ENCODE measurements at places on chromosomes 6 and 20. TPM values are rescaled to one million over a fixed set of nuclear protein-coding genes. Genes with fewer than 3 reads are reported as not detected.

Gene CASP8AP2
- 13.9 TPM for total RNA-seq

DNA sequence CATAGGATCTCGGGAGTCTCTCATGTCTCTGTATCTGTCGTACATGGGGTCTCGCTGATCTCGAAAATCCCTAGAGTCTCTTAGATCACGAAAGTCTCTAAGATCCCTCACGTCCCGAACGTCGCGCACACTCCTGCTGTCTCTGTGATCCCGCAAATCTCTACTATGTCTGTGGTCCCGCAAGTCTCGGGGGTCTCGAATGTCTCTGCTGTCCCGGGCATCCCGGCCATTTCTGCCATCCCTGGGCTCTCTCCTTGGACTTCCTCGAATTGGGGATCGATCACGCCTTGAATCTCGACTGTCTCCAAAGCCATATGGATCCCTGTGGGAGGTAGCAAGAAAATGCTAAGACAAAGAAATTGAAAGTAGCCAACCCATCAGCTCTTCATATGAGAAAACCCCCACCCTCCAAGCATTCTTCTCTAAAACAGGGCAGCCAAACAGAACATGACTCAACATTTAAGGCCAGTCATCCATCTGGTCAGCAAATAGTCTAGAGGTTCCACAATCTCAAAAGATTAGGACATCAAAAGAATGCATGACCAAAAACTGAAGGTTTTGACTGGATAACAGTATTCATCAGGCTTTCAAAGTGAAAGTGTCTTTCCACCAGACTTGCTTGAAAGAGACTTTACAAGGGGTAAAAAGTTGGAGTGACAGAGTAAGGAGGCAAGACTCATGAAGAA lies 19.4 kb downstream of the NCOA5 start:
- H3K27ac ChIP-seq, result no peak overlapping the region
- no peak for DNase-seq
- no peaks in the 10 kb centered on the region for H3K4me1 ChIP-seq
- H3K27me3 ChIP-seq, result no peaks in the 10 kb centered on the region

- DNase-seq, result no peak
- H3K27ac ChIP-seq, result no peak overlapping the region
- no peaks in the 10 kb centered on the region for H3K27me3 ChIP-seq
- no peaks in the 10 kb centered on the region for H3K36me3 ChIP-seq
Measured at GRCh38 chr20:38877483-38877882, 48.7 kb upstream of the FAM83D start.

Gene RHAG
- total RNA-seq, result not detected

DNA sequence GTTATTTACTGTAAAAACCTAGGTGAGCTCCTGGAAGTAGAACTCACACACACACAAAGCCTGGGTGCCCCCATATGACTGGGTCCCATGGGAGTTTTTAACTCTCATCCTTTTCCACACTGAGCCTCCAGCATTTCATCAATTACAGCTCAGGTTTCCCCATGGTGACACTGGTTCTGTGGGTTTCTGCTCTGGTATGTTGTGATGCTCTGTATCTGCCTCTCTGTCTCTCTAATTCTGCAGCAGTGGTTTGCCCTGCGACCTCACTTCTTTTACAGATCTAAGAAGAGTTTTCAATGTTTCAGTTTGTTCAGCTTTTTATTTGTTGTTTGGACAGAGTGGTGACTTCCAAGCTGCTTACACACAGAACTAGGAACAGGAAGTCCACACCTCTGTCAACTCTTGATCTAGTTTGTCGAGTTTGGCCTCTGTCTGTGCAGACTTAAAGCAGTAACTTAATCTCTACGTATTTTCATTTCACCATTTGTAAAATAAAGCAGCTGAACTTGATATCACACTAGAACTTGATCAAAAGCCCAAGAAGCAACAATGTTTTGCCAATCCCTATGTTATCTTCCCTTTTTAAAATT lies 554.3 kb downstream of the EPHA7 start:
- H3K4me3 ChIP-seq, result no peak overlapping the region
- no peaks in the 10 kb centered on the region for H3K27me3 ChIP-seq
- no peak for DNase-seq
- H3K36me3 ChIP-seq, result no peaks in the 10 kb centered on the region

- no peak overlapping the region for H3K4me3 ChIP-seq
- no peak overlapping the region for H3K27ac ChIP-seq
- H3K4me1 ChIP-seq, result no peaks in the 10 kb centered on the region
- no peaks in the 10 kb centered on the region for H3K36me3 ChIP-seq
- no peak for DNase-seq
- H3K27me3 ChIP-seq, result no peaks in the 10 kb centered on the region
Measured at GRCh38 chr6:111283707-111284106, 196.4 kb downstream of the SLC16A10 start.

GRCh38 chr20:8320306-8320705 lies 188.2 kb downstream of the PLCB1 start:
- H3K27me3 ChIP-seq, result no peaks in the 10 kb centered on the region
- no peak overlapping the region for H3K27ac ChIP-seq
- H3K4me3 ChIP-seq, result no peak overlapping the region
- DNase-seq, result no peak
- H3K4me1 ChIP-seq, result peaks cover 7% of the 10 kb centered on the region
- H3K36me3 ChIP-seq, result no peaks in the 10 kb centered on the region

DNA sequence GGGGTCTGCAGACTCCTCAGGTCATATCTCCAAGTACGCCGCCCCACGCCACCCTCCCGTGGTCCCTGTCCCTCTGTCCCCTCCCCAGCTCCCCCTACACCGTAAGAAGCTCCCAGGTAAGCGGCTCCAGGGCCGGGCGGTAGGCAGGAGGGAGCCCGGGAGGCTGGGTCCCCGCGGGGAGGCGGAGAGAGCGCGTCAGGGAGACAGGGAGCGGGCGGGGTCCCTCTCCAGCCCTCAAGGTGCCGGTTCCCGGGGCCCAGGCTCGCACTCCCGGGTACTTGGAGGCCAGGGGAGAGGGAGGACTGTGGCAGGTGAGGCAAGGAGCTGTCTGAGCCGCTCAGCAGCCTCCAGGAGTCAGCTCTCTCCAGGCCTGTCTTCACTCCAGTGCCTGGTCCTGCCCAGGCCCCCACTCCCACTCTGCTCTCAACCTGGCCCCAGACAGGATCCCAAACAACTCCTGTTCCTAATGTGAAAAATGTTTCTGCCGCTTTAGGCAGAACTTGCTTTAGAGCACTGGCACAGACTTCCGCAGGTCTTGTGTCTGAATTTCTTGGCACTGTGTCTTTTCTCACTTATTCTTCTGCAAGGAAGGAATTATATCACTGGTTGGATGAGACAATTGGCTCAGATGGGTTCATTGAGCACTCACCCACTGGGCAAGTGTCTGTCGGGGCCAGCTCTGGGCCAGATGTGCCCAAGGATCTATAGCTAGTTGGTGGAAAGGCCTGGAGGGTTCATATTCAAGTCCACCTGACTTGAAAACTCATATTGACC lies 36.6 kb downstream of the HLA-G start:
- no peaks in the 10 kb centered on the region for H3K4me1 ChIP-seq
- peaks cover 4% of the 10 kb centered on the region for H3K27me3 ChIP-seq
- DNase-seq, result peak; percentile 66
- H3K36me3 ChIP-seq, result no peaks in the 10 kb centered on the region

GRCh38 chr6:148528292-148528691 lies 185.7 kb downstream of the SASH1 start:
- H3K4me3 ChIP-seq, result no peak overlapping the region
- no peak overlapping the region for H3K27ac ChIP-seq
- no peaks in the 10 kb centered on the region for H3K4me1 ChIP-seq

GRCh38 chr6:17091122-17091521 lies 10.7 kb upstream of the STMND1 start:
- H3K27ac ChIP-seq, result no peak overlapping the region
- H3K4me1 ChIP-seq, result no peaks in the 10 kb centered on the region
- no peaks in the 10 kb centered on the region for H3K27me3 ChIP-seq
- no peak overlapping the region for H3K4me3 ChIP-seq

DNA sequence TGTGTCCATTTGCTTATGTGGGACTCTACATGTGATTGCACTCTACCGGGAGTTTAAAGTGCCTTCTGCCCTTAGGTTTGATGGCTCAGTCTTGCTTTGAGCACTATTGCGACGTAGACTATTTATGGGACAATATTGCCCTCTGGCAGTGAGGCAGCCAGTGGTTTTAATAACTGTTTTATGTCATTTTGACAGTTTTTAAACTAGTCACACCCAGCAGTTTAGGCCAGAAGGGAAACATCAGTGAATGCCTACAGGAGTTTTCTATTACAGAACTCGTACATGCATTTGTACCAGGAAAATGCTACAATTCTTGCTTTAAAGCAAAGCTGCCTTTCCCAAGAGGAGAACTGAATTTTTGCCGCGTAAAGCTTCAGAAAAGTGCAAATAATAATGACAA lies 813.7 kb downstream of the KIF16B start:
- no peak overlapping the region for H3K4me3 ChIP-seq
- no peaks in the 10 kb centered on the region for H3K36me3 ChIP-seq
- no peak for DNase-seq
- H3K27me3 ChIP-seq, result no peaks in the 10 kb centered on the region

GRCh38 chr6:1622220-1622850 lies 12.6 kb downstream of the FOXC1 start:
- H3K4me1 ChIP-seq, result peaks cover 18% of the 10 kb centered on the region
- DNase-seq, result no peak
- H3K27me3 ChIP-seq, result peaks cover 5% of the 10 kb centered on the region
- no peak overlapping the region for H3K4me3 ChIP-seq
- H3K36me3 ChIP-seq, result no peaks in the 10 kb centered on the region

- H3K4me1 ChIP-seq, result no peaks in the 10 kb centered on the region
- H3K36me3 ChIP-seq, result no peaks in the 10 kb centered on the region
- H3K4me3 ChIP-seq, result no peak overlapping the region
- no peak overlapping the region for H3K27ac ChIP-seq
Measured at GRCh38 chr6:109291902-109292301, 90.4 kb downstream of the CD164 start.

DNA sequence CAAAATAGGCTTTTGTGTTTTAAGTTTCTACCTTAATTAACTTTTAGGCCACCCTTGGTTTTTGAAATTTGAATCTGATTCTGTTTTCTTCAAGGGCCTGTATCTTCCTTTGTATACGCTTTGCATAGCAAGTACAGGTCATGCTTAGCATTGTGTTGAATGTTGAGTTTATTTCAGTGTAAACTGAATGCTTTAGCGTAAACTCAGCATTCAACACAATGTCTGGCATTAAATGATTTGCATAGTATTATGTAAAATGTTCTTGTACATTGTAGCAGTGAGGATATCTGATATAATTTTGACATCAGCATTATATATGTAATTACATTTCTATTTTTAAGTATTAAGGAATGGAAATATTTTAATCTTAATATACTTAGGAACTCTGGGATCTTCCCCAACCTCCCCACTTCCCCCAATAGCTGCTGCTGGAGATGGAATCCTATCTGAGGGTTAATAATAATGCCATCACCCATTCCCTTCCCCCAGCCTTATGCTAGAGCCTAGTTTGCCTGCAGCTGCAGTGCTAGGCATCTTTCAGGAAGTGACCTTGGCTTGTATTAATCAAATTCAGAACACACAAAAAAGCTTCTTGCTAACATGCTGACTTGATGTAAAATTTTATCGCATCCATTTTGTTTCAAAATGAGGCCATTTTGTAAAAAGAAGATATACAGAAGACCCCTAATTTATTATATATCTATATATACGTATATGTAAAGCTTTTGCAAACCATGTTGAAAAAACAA lies 73.1 kb downstream of the NCOA3 start:
- peaks cover 60% of the 10 kb centered on the region for H3K4me1 ChIP-seq
- no peaks in the 10 kb centered on the region for H3K36me3 ChIP-seq
- no peak overlapping the region for H3K4me3 ChIP-seq
- DNase-seq, result no peak

Gene RBM24
- 1.0 TPM for total RNA-seq

Gene GMEB2
- total RNA-seq, result 12.9 TPM

GRCh38 chr6:21200134-21200870 lies 393.2 kb upstream of the SOX4 start:
- H3K36me3 ChIP-seq, result no peaks in the 10 kb centered on the region
- H3K27ac ChIP-seq, result no peak overlapping the region
- H3K27me3 ChIP-seq, result no peaks in the 10 kb centered on the region
- no peaks in the 10 kb centered on the region for H3K4me1 ChIP-seq

DNA sequence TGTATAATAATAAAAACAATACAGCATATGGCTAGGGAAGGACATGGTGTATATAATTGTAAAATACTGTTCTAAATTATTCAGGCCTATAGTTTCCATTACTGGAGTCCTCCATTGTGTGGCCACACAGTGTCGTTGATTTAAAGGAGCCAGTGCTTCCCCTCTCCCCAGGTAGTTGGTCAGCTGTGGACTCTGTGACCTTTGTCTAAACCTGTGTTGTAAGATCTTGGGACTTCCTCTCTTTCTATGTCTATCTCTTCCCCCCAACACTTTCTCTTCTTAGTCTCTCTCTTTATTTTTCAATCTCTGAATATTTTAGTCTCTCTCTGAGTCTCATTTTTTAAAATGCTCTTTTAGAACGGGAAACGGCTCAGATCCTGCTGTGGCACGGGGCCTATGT lies 35.6 kb downstream of the BRPF3 start:
- no peak overlapping the region for H3K4me3 ChIP-seq
- no peak for DNase-seq
- H3K27ac ChIP-seq, result no peak overlapping the region
- H3K27me3 ChIP-seq, result no peaks in the 10 kb centered on the region
- H3K4me1 ChIP-seq, result peaks cover 5% of the 10 kb centered on the region

Gene NR2E1
- total RNA-seq, result not detected

Gene CASS4
- 23.0 TPM for total RNA-seq

DNA sequence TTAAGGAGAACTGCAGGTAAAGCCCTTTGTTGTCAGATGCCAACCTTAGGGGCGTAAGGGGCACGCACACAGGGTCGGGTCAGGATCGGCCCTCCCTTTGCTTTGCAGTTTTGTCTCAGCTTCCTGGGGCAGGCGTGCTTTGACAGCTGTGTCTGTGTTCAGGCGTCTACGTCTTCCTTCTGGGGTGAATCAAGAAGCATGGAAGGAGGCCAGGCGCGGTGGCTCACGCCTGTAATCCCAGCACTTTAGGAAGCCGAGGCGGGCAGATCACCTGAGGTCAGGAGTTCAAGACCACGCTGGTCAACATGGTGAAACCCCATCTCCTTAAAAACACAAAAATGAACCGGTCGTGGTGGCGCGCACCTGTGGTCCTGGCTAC lies 1.3 kb downstream of the ZGPAT start:
- peaks cover 28% of the 10 kb centered on the region for H3K4me1 ChIP-seq
- no peak overlapping the region for H3K27ac ChIP-seq
- H3K4me3 ChIP-seq, result peak overlapping the region; percentile 96
- no peaks in the 10 kb centered on the region for H3K27me3 ChIP-seq
- DNase-seq, result no peak

DNA sequence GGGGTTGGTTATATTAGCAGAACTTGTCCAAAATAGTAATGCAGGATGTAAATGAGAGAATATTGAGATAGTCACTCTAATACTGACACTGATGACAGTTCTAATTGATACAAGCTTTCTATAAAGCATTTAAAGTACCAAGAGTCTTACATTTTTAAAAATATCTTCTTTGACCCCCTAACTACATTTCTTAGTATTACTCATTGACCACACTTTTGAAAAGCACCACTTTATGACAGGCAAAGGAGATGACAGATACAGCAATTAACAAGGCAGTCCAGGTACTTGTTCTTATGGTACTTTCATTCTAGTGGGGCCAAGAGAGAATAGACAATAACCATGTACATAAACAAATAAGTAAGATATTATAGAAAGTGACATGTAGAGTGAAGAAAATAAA lies 139.4 kb upstream of the EYA4 start:
- H3K4me1 ChIP-seq, result no peaks in the 10 kb centered on the region
- DNase-seq, result no peak
- H3K27me3 ChIP-seq, result no peaks in the 10 kb centered on the region
- H3K4me3 ChIP-seq, result no peak overlapping the region
- no peak overlapping the region for H3K27ac ChIP-seq

Measured in upper lobe of left lung (tissue), 6 donors.